ENCODE measurements at places on chromosomes 11 and 22. TPM values are rescaled to one million over a fixed set of nuclear protein-coding genes. Genes with fewer than 3 reads are reported as not detected.

Gene GRK2
- total RNA-seq, result 366 TPM

Gene IGF2
- 0.91 TPM for total RNA-seq

Gene NLRP10
- not detected for total RNA-seq

Gene CHRM1
- total RNA-seq, result not detected

Gene HBG1
- total RNA-seq, result not detected

Gene SLC5A12
- not detected for total RNA-seq

Gene FAM118A
- 75.0 TPM for total RNA-seq

Gene IGSF9B
- 19.6 TPM for total RNA-seq

GRCh38 chr11:4496557-4497248 is 14.3 kb downstream of the OR52K1 start:
- H3K27me3 ChIP-seq, result peaks cover 45% of the 10 kb centered on the region
- DNase-seq, result no peak
- H3K4me1 ChIP-seq, result peaks cover 3% of the 10 kb centered on the region
- H3K27ac ChIP-seq, result no peak overlapping the region
- H3K4me3 ChIP-seq, result no peak overlapping the region

- peaks cover 8% of the 10 kb centered on the region for H3K4me1 ChIP-seq
- no peaks in the 10 kb centered on the region for H3K36me3 ChIP-seq
- no peaks in the 10 kb centered on the region for H3K27me3 ChIP-seq
- no peak overlapping the region for H3K27ac ChIP-seq
- H3K4me3 ChIP-seq, result no peak overlapping the region
Measured at GRCh38 chr22:46622081-46622521, 1.9 kb downstream of the GRAMD4 start.

DNA sequence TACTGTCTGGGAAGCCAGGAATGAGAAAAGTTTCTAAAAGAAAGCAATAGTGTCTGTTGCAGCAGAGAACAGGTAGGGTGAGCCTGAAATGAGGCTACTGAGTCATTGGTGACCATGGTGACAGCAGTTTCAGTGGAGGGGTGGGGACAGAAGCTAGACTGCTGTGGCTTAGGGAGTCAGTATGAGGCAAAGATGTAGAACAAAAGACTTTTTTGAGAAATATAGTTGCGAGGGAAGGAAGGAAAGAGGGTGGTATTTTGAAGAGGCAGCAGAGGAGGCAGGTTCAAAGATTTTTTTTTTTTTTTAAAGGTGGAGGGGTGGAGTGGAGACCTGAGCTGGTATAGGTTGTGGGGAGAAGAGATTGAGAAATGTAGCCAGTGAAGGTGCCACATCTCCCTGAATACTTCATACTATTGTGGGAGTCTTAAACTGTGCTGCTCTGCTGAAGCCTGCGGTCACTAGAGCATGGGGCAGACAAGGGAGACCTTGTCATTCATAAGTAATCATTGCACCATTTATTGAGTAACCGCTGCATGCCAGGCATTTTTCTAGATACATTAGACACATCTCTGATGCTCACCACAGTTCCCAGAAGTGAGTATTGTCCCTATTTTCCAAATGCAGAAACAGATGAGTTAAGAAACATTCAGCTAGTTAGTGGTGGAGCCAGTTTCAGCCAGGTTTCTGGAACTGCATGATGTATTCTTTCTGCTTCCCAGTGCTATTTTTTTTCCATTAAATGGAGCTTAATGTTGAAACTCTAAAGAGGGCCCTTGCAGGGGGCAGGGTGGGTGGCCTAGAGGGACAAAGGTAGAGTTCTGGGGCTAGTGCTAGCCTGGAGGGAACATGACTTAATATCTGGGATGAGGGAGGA is 49.9 kb downstream of the STIM1 start:
- peaks cover 56% of the 10 kb centered on the region for H3K4me1 ChIP-seq
- peak; percentile 77 for DNase-seq
- no peak overlapping the region for H3K4me3 ChIP-seq
- H3K27ac ChIP-seq, result peak overlapping the region; percentile 57

- no peak for DNase-seq
- H3K27ac ChIP-seq, result no peak overlapping the region
- H3K27me3 ChIP-seq, result no peaks in the 10 kb centered on the region
- H3K4me3 ChIP-seq, result no peak overlapping the region
- H3K36me3 ChIP-seq, result no peaks in the 10 kb centered on the region
- no peaks in the 10 kb centered on the region for H3K4me1 ChIP-seq
Measured at GRCh38 chr11:20715464-20715863, 46.1 kb downstream of the NELL1 start.

- H3K27me3 ChIP-seq, result peaks cover 5% of the 10 kb centered on the region
- no peak for DNase-seq
Measured at GRCh38 chr11:70244698-70245097, 25.8 kb upstream of the PPFIA1 start.

- peaks cover 9% of the 10 kb centered on the region for H3K27me3 ChIP-seq
- no peak for DNase-seq
- H3K27ac ChIP-seq, result no peak overlapping the region
- no peaks in the 10 kb centered on the region for H3K36me3 ChIP-seq
- no peak overlapping the region for H3K4me3 ChIP-seq
Measured at GRCh38 chr11:88480223-88480622, 142.7 kb upstream of the CTSC start.

GRCh38 chr22:39994566-39995392 is at the start of gene FAM83F:
TSS of gene FAM83F (plus strand) at chr22:39994954. CDS start at chr22:39995043, 89 bp downstream.
- H3K36me3 ChIP-seq, result no peaks in the 10 kb centered on the region
- peaks cover 5% of the 10 kb centered on the region for H3K4me1 ChIP-seq
- peak within 1 kb of the TSS; percentile 7 for H3K4me3 ChIP-seq

GRCh38 chr22:22870577-22871404 is 16.8 kb upstream of the IGLL5 start:
- no peaks in the 10 kb centered on the region for H3K36me3 ChIP-seq
- H3K27ac ChIP-seq, result no peak overlapping the region
- peaks cover 8% of the 10 kb centered on the region for H3K4me1 ChIP-seq
- peaks cover 40% of the 10 kb centered on the region for H3K27me3 ChIP-seq
- H3K4me3 ChIP-seq, result no peak overlapping the region

GRCh38 chr11:76077575-76078150 is 128.6 kb downstream of the WNT11 start:
- no peak overlapping the region for H3K4me3 ChIP-seq
- no peaks in the 10 kb centered on the region for H3K4me1 ChIP-seq
- no peak overlapping the region for H3K27ac ChIP-seq
- DNase-seq, result no peak

DNA sequence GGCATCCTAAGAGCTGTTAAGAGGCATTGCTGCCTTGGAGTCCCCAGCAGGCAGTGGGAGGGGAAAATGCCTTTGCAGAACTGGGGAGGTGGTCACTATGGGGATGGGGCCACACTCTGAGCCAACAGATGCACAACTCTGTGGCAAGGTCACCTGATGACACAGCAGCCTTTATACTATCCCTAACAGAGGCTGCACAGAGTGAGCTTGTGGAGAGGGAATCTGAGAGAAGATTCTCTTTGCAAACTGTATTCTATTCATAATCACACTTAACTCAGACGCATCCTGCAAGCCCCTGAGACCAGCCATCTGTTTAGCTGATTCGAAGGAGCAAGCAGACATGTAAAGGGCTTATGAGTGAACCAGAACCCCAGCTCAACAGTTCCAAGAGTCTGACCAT is 49.0 kb upstream of the TTC12 start:
- H3K4me3 ChIP-seq, result no peak overlapping the region
- no peaks in the 10 kb centered on the region for H3K36me3 ChIP-seq
- DNase-seq, result no peak
- peaks cover 23% of the 10 kb centered on the region for H3K4me1 ChIP-seq
- H3K27ac ChIP-seq, result no peak overlapping the region
- H3K27me3 ChIP-seq, result peaks cover 12% of the 10 kb centered on the region

DNA sequence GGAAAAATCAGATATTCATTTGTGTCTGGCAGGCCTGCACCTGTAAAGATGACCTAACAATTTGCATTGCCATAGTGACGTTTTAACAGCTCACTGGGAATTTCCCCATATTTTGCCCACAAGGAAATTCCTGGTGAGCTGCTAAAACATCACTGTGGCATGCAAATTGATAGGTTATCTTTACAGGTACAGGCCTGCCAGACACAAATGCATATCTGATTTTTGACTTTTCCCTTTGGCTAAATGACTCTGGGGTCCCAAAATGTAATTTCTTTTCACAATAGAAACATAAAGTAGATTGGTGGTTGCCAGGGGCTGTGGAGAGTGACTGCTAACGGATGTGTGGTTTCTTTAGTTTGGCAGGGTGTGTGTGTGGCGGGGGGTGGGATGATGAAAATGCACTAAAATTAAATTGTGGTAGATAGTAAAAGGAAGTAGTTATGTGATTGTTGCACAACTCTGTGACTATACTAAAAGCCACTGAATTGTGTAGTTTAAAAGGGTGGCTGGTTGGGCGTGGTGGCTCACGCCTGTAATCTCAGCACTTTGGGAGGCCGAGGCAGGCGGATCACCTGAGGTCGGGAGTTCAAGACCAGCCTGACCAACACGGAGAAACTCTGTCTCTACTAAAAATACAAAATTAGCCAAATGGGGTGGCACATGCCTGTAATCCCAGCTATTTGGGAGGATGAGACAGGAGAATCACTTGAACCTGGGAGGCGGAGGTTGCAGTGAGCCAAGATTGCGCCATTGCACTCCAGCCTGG is 18.5 kb upstream of the FEZ1 start:
- DNase-seq, result peak; percentile 82
- peak overlapping the region; percentile 4 for H3K4me3 ChIP-seq
- peak overlapping the region; percentile 85 for H3K27ac ChIP-seq
- peaks cover 39% of the 10 kb centered on the region for H3K4me1 ChIP-seq

GRCh38 chr11:2132874-2133240 is 6.3 kb downstream of the IGF2 start:
- no peaks in the 10 kb centered on the region for H3K36me3 ChIP-seq
- no peak for DNase-seq

DNA sequence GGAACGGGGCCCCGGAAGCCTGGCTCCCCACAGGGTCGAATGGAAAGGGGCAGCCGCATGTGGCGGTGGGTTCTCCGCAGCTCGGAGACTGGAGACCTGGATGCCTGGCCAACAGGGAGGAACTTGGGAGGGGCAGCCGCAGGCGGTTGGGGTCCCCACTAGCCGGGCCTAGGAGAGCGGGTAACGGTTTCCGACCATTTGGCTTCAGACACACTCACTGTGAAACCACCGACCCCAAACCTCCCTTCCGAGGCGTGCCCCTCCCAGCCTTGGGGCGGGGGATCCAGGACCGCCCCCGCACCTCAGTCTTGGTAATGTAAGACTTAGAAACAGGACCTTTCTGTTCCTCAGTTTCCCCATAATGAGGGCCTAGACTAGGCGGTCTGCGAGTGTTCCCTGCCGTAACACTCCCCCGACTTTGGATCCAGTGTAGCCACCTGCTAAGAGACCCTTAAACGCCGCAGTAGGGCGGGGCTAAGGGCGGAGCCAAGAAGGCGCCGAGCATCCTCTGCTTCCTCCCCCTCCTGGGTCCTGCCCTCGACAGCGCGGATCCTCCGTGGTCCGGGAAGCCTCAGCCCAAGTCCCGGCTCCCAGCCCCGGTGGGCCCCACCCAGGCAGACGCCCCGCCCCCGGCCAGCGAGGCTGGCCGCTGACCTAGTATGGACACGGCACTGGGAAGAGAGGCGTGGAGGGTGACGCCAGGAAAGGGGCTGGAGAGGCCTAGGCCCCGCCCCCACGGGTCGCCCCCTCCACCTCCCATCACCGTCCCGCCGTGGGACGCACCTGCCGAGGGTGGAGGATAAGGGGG is 1.8 kb upstream of the RASGRP2 start:
- H3K27me3 ChIP-seq, result no peaks in the 10 kb centered on the region
- H3K36me3 ChIP-seq, result peaks cover 5% of the 10 kb centered on the region
- H3K27ac ChIP-seq, result peak overlapping the region; percentile 95
- peaks cover 30% of the 10 kb centered on the region for H3K4me1 ChIP-seq

- peaks cover 8% of the 10 kb centered on the region for H3K36me3 ChIP-seq
- no peaks in the 10 kb centered on the region for H3K27me3 ChIP-seq
- H3K4me1 ChIP-seq, result peaks cover 2% of the 10 kb centered on the region
- DNase-seq, result no peak
- no peak overlapping the region for H3K27ac ChIP-seq
- H3K4me3 ChIP-seq, result no peak overlapping the region
Measured at GRCh38 chr11:69666752-69667536, 8.2 kb downstream of the LTO1 start.

GRCh38 chr11:18088966-18089365 is 16.9 kb downstream of the SAAL1 start:
- no peaks in the 10 kb centered on the region for H3K4me1 ChIP-seq
- DNase-seq, result no peak
- H3K36me3 ChIP-seq, result peaks cover 43% of the 10 kb centered on the region
- no peak overlapping the region for H3K27ac ChIP-seq

- H3K4me3 ChIP-seq, result no peak overlapping the region
- H3K27me3 ChIP-seq, result no peaks in the 10 kb centered on the region
- DNase-seq, result no peak
- no peaks in the 10 kb centered on the region for H3K36me3 ChIP-seq
Measured at GRCh38 chr11:15941206-15941770, 415.1 kb downstream of the SOX6 start.

DNA sequence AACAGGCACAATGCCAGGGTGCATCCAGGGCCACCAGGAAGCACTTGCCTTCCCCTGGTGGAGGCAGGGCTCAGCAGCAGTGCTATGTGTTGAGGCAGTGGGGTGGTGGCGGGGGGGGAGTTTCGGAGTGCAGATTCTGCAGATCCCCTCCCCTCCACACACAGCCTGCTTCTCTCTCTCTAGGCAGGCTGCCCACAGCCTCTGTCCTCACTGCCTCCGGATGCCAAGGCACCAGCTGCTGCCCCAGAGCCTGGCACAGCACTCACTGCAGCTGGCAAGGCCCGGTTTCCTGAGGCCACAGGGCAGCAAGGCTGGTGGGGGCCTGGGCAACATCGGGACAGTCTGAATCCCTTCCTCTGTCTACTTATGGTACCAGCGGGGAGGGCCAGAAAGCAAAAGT is 35.8 kb downstream of the NRXN2 start:
- no peak overlapping the region for H3K27ac ChIP-seq
- DNase-seq, result no peak
- peaks cover 18% of the 10 kb centered on the region for H3K4me1 ChIP-seq
- no peaks in the 10 kb centered on the region for H3K36me3 ChIP-seq

- peaks cover 68% of the 10 kb centered on the region for H3K27me3 ChIP-seq
- H3K4me3 ChIP-seq, result no peak overlapping the region
- no peak for DNase-seq
Measured at GRCh38 chr11:35620795-35621194, 2.5 kb downstream of the FJX1 start.

GRCh38 chr11:68354148-68354872 is 41.9 kb downstream of the LRP5 start:
- no peaks in the 10 kb centered on the region for H3K27me3 ChIP-seq
- peaks cover under 1% of the 10 kb centered on the region for H3K36me3 ChIP-seq
- H3K4me3 ChIP-seq, result no peak overlapping the region
- no peaks in the 10 kb centered on the region for H3K4me1 ChIP-seq
- no peak for DNase-seq

DNA sequence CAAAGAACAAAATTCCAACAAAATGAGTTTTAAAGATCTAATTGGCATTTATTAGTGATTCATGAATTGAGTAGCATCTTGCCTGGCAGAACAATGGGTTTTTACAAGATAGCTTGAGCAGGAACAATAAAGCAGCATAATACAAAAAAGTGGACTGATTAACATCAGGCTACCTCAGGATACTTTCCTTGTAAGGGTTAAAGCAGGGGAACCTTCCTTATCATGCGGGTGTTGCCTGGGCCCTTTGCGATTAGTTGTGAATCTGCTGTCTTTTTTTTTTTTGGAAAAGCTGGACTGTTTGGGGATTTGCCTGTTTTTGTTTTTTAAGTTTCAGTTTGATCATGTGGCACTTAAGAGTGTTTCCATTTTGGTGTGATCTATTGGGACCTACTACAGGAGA is 37.5 kb downstream of the EXPH5 start:
- no peaks in the 10 kb centered on the region for H3K36me3 ChIP-seq
- no peak for DNase-seq

- H3K27me3 ChIP-seq, result peaks cover 15% of the 10 kb centered on the region
- H3K4me3 ChIP-seq, result no peak overlapping the region
- DNase-seq, result no peak
Measured at GRCh38 chr22:30054067-30054763, 26.0 kb upstream of the HORMAD2 start.

GRCh38 chr11:11382858-11383532 is 29.9 kb upstream of the CSNK2A3 start:
- no peak overlapping the region for H3K4me3 ChIP-seq
- H3K36me3 ChIP-seq, result no peaks in the 10 kb centered on the region
- H3K27ac ChIP-seq, result no peak overlapping the region
- DNase-seq, result no peak
- no peaks in the 10 kb centered on the region for H3K4me1 ChIP-seq
